ENCODE measurements at places on chromosomes 7 and 10. TPM values are rescaled to one million over a fixed set of nuclear protein-coding genes. Genes with fewer than 3 reads are reported as not detected.

GRCh38 chr10:63699785-63700613 lies 178.8 kb downstream of the REEP3 start:
- H3K27me3 ChIP-seq: no peaks in the 10 kb centered on the region
- H3K36me3 ChIP-seq: no peaks in the 10 kb centered on the region
- peaks cover 32% of the 10 kb centered on the region for H3K4me1 ChIP-seq
- H3K4me3 ChIP-seq: peak overlapping the region; percentile 15
- peak; percentile 90 for DNase-seq

- peaks cover 7% of the 10 kb centered on the region for H3K4me1 ChIP-seq
- H3K4me3 ChIP-seq: no peak overlapping the region
- no peaks in the 10 kb centered on the region for H3K27me3 ChIP-seq
- no peak overlapping the region for H3K27ac ChIP-seq
Measured at GRCh38 chr10:62626079-62626478, 178.4 kb upstream of the ADO start.

DNA sequence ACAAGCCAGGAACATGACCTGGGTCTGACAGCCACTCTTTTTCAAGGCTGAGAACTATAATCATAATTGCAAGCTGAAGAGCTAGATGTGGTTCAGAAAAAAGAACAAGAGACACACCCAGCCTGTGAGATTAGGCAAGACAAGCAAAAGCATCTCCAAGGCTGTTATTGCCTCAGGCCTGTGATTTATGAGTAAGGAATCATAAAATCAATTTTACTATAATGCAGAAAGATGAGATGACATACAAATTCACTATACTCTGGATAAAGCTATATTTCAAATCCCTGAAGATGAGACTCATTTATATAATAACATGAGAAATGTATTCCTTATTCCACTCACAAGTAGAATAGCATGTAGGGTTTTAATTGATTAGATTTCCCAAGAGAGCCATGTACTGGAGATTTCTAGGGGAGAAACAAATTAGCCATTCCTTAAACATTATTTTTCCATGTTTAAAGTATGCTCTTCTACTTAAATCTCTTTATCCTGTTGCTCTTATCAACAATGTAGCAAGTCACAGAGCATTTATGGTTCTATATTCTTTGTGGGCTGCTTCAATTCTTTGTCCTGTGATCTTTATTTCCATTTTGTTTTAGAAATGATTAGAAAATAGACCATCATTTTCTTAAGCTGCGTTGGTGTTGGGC lies 47.4 kb downstream of the FHIP2A start:
- H3K36me3 ChIP-seq: peaks cover 24% of the 10 kb centered on the region
- DNase-seq: peak; percentile 77
- H3K4me1 ChIP-seq: peaks cover 17% of the 10 kb centered on the region

DNA sequence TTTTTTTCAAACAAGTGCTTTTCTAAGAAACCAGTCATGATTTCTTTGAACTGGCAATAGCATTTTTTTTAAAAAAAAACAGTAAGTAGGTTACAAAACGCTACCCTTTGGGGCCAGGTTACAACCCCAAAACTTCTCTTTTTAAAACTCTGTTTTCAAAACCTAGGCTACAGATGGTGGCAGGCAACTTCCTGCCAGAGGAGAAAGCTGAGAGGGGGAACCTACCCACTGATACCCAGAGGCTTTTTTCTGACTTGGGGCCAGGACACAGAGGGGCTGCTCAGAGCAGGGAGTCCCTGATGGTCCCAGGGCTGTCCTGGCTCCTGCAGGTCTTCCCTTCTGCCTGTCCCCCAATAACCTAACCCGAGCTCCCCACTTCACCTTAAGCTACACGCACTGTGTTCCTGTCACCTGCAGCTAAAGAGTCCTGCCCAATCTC lies 6.9 kb downstream of the STN1 start:
- H3K4me1 ChIP-seq: peaks cover 32% of the 10 kb centered on the region
- no peak for DNase-seq
- no peaks in the 10 kb centered on the region for H3K27me3 ChIP-seq
- peak overlapping the region; percentile 43 for H3K4me3 ChIP-seq
- H3K36me3 ChIP-seq: peaks cover 15% of the 10 kb centered on the region

- H3K4me3 ChIP-seq: no peak overlapping the region
- H3K4me1 ChIP-seq: no peaks in the 10 kb centered on the region
- H3K27me3 ChIP-seq: peaks cover 36% of the 10 kb centered on the region
- DNase-seq: no peak
Measured at GRCh38 chr10:557792-558328, 131.6 kb downstream of the DIP2C start.

LAMTOR4 gene
- total RNA-seq: 87.3 TPM

FGFR2 gene
- 3.0 TPM for total RNA-seq

GRCh38 chr10:28676326-28676967 lies 874 bp upstream of the BAMBI start:
- peaks cover 6% of the 10 kb centered on the region for H3K4me1 ChIP-seq
- H3K4me3 ChIP-seq: peak overlapping the region; percentile 91

DNA sequence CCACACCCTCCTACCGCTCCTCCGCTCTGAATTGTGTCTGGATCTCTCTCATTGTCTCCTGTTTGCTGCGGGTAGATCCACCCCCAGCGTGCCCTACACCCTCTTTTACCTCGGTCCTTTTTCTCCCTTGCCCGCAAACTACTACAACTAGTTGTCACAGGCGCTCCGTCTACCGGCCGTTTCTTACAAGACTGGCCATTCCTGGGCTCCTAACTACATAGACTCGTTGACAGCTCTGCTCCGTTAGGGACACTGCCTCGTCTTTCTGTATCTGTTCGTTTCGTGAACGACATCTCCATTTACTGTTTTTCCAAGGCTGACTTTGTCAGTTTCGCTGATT lies 786 bp downstream of the TAF3 start:
- peaks cover 24% of the 10 kb centered on the region for H3K4me1 ChIP-seq
- no peaks in the 10 kb centered on the region for H3K27me3 ChIP-seq
- H3K36me3 ChIP-seq: peaks cover 18% of the 10 kb centered on the region
- peak overlapping the region; percentile 57 for H3K27ac ChIP-seq
- peak; percentile 60 for DNase-seq

- no peak for DNase-seq
- no peak overlapping the region for H3K27ac ChIP-seq
- no peak overlapping the region for H3K4me3 ChIP-seq
- H3K4me1 ChIP-seq: no peaks in the 10 kb centered on the region
- H3K27me3 ChIP-seq: no peaks in the 10 kb centered on the region
- H3K36me3 ChIP-seq: no peaks in the 10 kb centered on the region
Measured at GRCh38 chr10:129059977-129060376, 407.1 kb upstream of the MGMT start.

- no peak overlapping the region for H3K27ac ChIP-seq
- no peak overlapping the region for H3K4me3 ChIP-seq
- H3K4me1 ChIP-seq: no peaks in the 10 kb centered on the region
- DNase-seq: no peak
Measured at GRCh38 chr10:119241066-119241465, 33.7 kb downstream of the GRK5 start.

PNLIPRP2 gene
- total RNA-seq: not detected

GRCh38 chr10:83886871-83887270 lies 252.4 kb upstream of the GHITM start:
- DNase-seq: no peak
- H3K27me3 ChIP-seq: no peaks in the 10 kb centered on the region
- H3K36me3 ChIP-seq: no peaks in the 10 kb centered on the region
- no peaks in the 10 kb centered on the region for H3K4me1 ChIP-seq
- H3K4me3 ChIP-seq: no peak overlapping the region
- H3K27ac ChIP-seq: no peak overlapping the region

ZNF786 gene
- total RNA-seq: 5.6 TPM

DNA sequence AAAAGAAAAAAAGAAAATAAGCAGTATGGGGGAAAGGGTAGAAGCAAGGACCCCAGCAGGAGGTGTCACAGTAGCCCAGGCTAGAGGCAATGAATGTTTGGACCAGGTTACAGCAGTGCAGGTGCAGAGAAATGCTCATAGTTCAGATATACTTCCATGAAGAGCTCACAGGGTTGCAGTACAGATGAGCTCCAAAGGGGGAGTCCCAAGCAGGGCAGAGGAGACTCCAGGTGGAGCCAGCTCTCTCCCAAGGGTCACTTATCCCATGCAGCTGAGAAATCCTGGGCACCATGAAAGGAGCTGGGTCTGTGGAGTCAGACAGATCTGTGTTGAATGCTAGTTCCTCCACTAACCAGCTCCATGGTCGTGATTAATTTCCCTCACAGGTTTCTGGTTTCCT lies 174.9 kb downstream of the C7orf25 start:
- H3K4me3 ChIP-seq: no peak overlapping the region
- peak; percentile 24 for DNase-seq
- no peaks in the 10 kb centered on the region for H3K4me1 ChIP-seq
- no peak overlapping the region for H3K27ac ChIP-seq
- no peaks in the 10 kb centered on the region for H3K27me3 ChIP-seq

- DNase-seq: peak; percentile 63
- H3K4me3 ChIP-seq: no peak overlapping the region
- peak overlapping the region; percentile 67 for H3K27ac ChIP-seq
- H3K4me1 ChIP-seq: peaks cover 6% of the 10 kb centered on the region
- peaks cover 5% of the 10 kb centered on the region for H3K36me3 ChIP-seq
Measured at GRCh38 chr10:103685880-103686669, 169.3 kb downstream of the SH3PXD2A start.

DNA sequence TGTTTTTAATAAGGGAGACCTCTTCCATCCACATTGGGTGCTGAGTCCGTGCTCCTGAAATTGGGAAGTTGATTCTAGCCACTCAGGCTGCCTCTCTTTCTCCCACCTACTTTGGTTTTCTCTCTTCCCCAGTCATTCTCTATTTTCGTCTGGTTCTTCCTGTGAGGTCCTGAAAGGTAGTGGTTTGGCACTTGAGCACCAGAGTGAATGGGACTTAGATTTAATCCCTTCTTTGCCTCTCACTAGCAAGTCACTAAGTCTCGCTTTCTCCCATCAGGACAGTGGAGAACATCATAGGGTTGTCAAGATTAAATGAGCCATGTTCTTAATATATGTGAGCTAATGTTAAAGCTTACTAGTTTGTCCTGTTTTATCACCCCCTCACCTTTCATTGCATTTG lies 4.0 kb upstream of the AASS start:
- H3K36me3 ChIP-seq: peaks cover 5% of the 10 kb centered on the region
- DNase-seq: no peak
- H3K27ac ChIP-seq: no peak overlapping the region
- H3K4me3 ChIP-seq: no peak overlapping the region
- no peaks in the 10 kb centered on the region for H3K27me3 ChIP-seq

DNA sequence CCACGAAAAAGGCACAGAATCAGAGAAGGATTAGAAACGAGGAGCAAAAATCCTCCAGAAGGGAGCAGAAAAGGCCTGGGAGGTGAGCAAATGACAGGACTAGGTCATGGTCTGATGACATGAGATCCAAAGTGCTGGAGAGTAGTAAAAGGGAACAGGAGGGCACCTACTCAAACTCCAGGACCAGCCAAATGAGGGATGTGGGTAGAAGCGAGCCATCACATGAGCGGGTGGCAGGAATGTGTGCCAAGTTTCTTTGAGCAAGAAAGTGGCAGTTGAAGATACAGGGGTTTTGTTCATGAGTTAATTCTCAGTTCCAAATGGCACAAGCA lies 112.6 kb downstream of the RNF32 start:
- H3K36me3 ChIP-seq: peaks cover 23% of the 10 kb centered on the region
- H3K27me3 ChIP-seq: no peaks in the 10 kb centered on the region
- no peak for DNase-seq
- H3K4me3 ChIP-seq: no peak overlapping the region

C10orf67 gene
- total RNA-seq: 0.21 TPM

GRCh38 chr10:131972474-131973071 lies 9.2 kb downstream of the BNIP3 start:
- H3K36me3 ChIP-seq: peaks cover 68% of the 10 kb centered on the region
- H3K27ac ChIP-seq: no peak overlapping the region
- H3K4me1 ChIP-seq: no peaks in the 10 kb centered on the region

GRCh38 chr10:101092881-101093354 lies 31.1 kb downstream of the KAZALD1 start:
- no peak for DNase-seq
- no peaks in the 10 kb centered on the region for H3K36me3 ChIP-seq
- H3K4me1 ChIP-seq: peaks cover 9% of the 10 kb centered on the region
- no peak overlapping the region for H3K27ac ChIP-seq

CPA4 gene
- 4.3 TPM for total RNA-seq

DNA sequence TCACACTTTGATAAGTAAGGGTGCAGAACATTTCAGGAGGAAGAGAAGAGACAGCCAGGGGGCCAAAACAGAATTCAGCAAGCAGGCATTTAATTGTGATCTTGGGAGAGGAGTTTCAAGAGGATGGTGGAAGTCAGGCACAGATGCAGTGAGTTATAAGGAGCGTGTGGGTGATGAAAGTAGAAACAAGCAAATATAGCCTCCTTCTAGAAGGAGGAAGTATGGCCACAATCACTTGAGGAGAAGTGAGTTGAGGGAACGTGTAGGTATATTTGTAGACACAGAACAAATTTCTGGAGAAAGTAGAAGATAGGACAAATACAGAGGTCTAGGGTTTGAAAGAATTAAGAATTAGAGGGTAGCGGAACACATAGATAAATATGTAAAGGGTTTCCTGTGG lies 165.8 kb downstream of the CACNB2 start:
- no peaks in the 10 kb centered on the region for H3K27me3 ChIP-seq
- no peak for DNase-seq
- H3K27ac ChIP-seq: no peak overlapping the region
- H3K4me1 ChIP-seq: peaks cover 5% of the 10 kb centered on the region
- no peaks in the 10 kb centered on the region for H3K36me3 ChIP-seq

LRRC17 gene
- total RNA-seq: 0.21 TPM

GRCh38 chr7:138837627-138838026 lies 39.6 kb upstream of the ATP6V0A4 start:
- H3K36me3 ChIP-seq: peaks cover 12% of the 10 kb centered on the region
- no peak overlapping the region for H3K4me3 ChIP-seq
- no peaks in the 10 kb centered on the region for H3K4me1 ChIP-seq
- no peak overlapping the region for H3K27ac ChIP-seq
- H3K27me3 ChIP-seq: no peaks in the 10 kb centered on the region
- DNase-seq: no peak

GRCh38 chr7:97015279-97015678 lies 9.4 kb downstream of the DLX5 start:
- H3K36me3 ChIP-seq: no peaks in the 10 kb centered on the region
- H3K4me1 ChIP-seq: peaks cover 7% of the 10 kb centered on the region
- peaks cover 100% of the 10 kb centered on the region for H3K27me3 ChIP-seq
- no peak for DNase-seq

DNA sequence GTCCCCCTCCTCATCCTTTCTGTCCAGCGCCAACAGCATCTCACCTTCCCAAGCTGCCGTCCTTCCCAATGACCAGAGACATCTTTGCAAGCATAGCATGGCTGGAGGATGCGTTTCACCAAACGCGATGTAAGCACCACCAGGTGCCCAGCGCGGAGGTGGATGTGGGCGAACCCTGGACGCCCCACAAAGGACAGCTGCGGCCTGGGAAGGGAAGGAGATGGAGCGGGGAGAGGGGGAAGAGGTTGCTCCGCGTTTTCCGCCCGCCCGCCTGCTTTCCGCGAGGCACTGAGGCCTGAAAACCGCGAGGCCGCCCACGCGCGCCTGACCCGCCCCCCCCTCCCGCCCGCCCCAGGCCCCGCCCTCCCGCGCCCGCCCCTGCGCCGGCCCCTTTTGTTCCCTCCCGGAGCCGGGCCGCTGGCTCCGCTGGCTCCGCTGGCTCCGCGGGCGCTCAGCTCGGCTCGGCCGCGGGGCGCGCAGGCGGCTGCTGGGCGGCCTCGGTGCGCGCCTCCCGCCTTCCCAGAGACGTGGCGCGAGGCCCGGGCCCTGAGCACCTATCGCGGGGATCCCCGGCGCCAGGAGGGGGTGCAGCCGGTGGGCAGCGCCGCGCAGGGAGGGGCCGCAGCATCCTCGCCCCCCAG lies at the start of gene CLIP2:
TSS of gene CLIP2 (plus strand) at position 390 of the 641 bp plus-strand sequence. CDS start 28,140 bp downstream, outside the sequence.
- peaks cover 7% of the 10 kb centered on the region for H3K36me3 ChIP-seq
- H3K4me1 ChIP-seq: peaks cover 15% of the 10 kb centered on the region
- DNase-seq: peak; percentile 72

CHST3 gene
- total RNA-seq: 29.3 TPM

GRCh38 chr7:81632418-81632817 lies 137.4 kb downstream of the HGF start:
- no peak overlapping the region for H3K4me3 ChIP-seq
- H3K27me3 ChIP-seq: no peaks in the 10 kb centered on the region
- no peak for DNase-seq
- H3K4me1 ChIP-seq: no peaks in the 10 kb centered on the region
- H3K27ac ChIP-seq: no peak overlapping the region
